ENCODE measurements at places on chromosomes 11 and 22. TPM values are rescaled to one million over a fixed set of nuclear protein-coding genes. Genes with fewer than 3 reads are reported as not detected.

TUBA8 gene
- 2.7 TPM for total RNA-seq

TMA7B gene
- not detected for total RNA-seq

TRIM66 gene
- total RNA-seq, result 0.83 TPM

TENM4 gene
- total RNA-seq, result 29.6 TPM

C11orf97 gene
- not detected for total RNA-seq

Data from H7 (cell line).